Naive thymus-derived CD8-positive, alpha-beta T cell (primary cell): ENCODE measurements at places on chromosomes 16 and 17. TPM values are rescaled to one million over a fixed set of nuclear protein-coding genes. Genes with fewer than 3 reads are reported as not detected.
A peak's percentile ranks its signal among the peaks of the same experiment; 100 is the strongest.

Gene ASPHD1
- not detected for total RNA-seq

Gene KRT39
- not detected for total RNA-seq

Gene WFIKKN2
- not detected for total RNA-seq

Gene GINS2
- total RNA-seq: 0.47 TPM

- peaks cover 49% of the 10 kb centered on the region for H3K4me1 ChIP-seq
- peak within 1 kb of the TSS; percentile 24 for H3K4me3 ChIP-seq
- H3K27me3 ChIP-seq: peaks cover 14% of the 10 kb centered on the region
- DNase-seq: no peak
Measured at GRCh38 chr17:76078860-76079534, at the start of gene ZACN. Gene ZACN (plus strand): TSS chr17:76079182. CDS start chr17:76079265, 83 bp downstream.

GRCh38 chr17:51992864-51993416, 165.6 kb downstream of the CA10 start:
- H3K36me3 ChIP-seq: no peaks in the 10 kb centered on the region
- no peak overlapping the region for H3K4me3 ChIP-seq
- H3K27me3 ChIP-seq: peaks cover 7% of the 10 kb centered on the region
- no peak for DNase-seq
- H3K4me1 ChIP-seq: no peaks in the 10 kb centered on the region

DNA sequence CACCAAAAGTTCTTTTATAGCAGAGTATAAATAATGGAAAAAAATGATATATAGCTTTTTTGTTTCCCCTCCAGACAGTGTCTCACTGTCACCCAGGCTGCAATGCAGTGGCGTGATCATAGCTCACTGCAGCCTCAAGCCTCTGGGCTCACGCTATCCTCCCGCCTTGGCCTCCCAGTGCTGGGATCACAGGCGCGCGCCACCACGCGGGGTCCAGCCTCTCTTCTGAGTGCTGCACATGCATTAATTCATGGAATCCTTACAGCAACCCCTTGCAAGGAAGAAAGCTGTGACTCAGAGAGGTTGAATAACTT, 18.0 kb upstream of the ZNF629 start:
- H3K4me1 ChIP-seq: peaks cover 26% of the 10 kb centered on the region
- H3K4me3 ChIP-seq: peak overlapping the region; percentile 78
- DNase-seq: no peak
- no peaks in the 10 kb centered on the region for H3K27me3 ChIP-seq
- peak overlapping the region; percentile 67 for H3K27ac ChIP-seq
- no peaks in the 10 kb centered on the region for H3K36me3 ChIP-seq

- peaks cover 6% of the 10 kb centered on the region for H3K4me1 ChIP-seq
- H3K27me3 ChIP-seq: no peaks in the 10 kb centered on the region
- H3K27ac ChIP-seq: no peak overlapping the region
- no peak for DNase-seq
- H3K36me3 ChIP-seq: peaks cover 6% of the 10 kb centered on the region
- no peak overlapping the region for H3K4me3 ChIP-seq
Measured at GRCh38 chr17:39071573-39071972, 79.9 kb downstream of the PLXDC1 start.

- no peak for DNase-seq
- no peak within 1 kb of the TSS for H3K4me3 ChIP-seq
Measured at GRCh38 chr17:27800522-27800921, at the start of gene NOS2. Gene NOS2 (minus strand): TSS chr17:27800529. CDS start chr17:27798809, 1,720 bp downstream.

DNA sequence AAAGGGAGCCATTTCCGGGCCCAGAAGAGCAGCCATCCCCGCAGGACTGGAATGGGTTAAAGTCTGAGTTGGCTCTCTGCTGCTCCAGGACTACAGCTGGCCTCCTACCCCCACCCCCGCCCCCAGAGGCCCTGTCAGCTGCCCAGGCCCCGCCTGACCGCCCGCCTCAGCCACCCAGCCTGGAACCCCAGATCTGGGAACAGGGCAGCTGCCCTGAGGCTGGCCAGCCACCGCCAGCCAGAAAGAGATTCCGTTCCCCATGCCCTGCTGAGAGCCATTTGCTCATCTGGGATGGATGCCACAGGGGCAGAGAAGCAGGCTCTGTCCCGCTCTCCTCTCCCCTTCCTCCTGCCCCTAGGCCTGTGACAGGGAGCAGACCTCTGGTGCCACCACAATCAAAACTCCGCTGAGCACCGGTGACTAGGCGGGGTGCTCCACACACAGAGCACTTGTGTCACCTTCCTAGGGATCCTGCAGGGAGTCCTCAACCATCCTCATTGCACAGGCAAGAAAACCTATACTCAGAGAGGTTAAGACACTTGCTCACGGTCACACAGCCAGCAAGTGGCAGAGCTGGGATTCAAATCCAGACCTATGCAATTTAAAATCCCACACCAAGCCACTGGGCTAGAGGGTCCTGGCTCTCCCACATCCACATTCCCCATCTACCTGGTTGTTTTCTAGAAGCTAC, 44.1 kb downstream of the ZNF423 start:
- H3K27ac ChIP-seq: no peak overlapping the region
- H3K27me3 ChIP-seq: no peaks in the 10 kb centered on the region
- H3K4me3 ChIP-seq: no peak overlapping the region
- H3K36me3 ChIP-seq: no peaks in the 10 kb centered on the region
- no peak for DNase-seq

- peaks cover 7% of the 10 kb centered on the region for H3K27me3 ChIP-seq
- H3K36me3 ChIP-seq: peaks cover 8% of the 10 kb centered on the region
- no peak overlapping the region for H3K27ac ChIP-seq
- no peak overlapping the region for H3K4me3 ChIP-seq
- H3K4me1 ChIP-seq: no peaks in the 10 kb centered on the region
Measured at GRCh38 chr17:34726536-34727384, 147.4 kb downstream of the TMEM132E start.

GRCh38 chr16:28098171-28098958, 34.9 kb upstream of the GSG1L start:
- no peaks in the 10 kb centered on the region for H3K27me3 ChIP-seq
- peaks cover 16% of the 10 kb centered on the region for H3K36me3 ChIP-seq
- no peak overlapping the region for H3K4me3 ChIP-seq
- H3K4me1 ChIP-seq: no peaks in the 10 kb centered on the region
- no peak overlapping the region for H3K27ac ChIP-seq

- H3K27me3 ChIP-seq: peaks cover 2% of the 10 kb centered on the region
- no peak overlapping the region for H3K4me3 ChIP-seq
- no peaks in the 10 kb centered on the region for H3K36me3 ChIP-seq
- no peak overlapping the region for H3K27ac ChIP-seq
Measured at GRCh38 chr17:70621566-70621965, 452.2 kb downstream of the KCNJ2 start.

DNA sequence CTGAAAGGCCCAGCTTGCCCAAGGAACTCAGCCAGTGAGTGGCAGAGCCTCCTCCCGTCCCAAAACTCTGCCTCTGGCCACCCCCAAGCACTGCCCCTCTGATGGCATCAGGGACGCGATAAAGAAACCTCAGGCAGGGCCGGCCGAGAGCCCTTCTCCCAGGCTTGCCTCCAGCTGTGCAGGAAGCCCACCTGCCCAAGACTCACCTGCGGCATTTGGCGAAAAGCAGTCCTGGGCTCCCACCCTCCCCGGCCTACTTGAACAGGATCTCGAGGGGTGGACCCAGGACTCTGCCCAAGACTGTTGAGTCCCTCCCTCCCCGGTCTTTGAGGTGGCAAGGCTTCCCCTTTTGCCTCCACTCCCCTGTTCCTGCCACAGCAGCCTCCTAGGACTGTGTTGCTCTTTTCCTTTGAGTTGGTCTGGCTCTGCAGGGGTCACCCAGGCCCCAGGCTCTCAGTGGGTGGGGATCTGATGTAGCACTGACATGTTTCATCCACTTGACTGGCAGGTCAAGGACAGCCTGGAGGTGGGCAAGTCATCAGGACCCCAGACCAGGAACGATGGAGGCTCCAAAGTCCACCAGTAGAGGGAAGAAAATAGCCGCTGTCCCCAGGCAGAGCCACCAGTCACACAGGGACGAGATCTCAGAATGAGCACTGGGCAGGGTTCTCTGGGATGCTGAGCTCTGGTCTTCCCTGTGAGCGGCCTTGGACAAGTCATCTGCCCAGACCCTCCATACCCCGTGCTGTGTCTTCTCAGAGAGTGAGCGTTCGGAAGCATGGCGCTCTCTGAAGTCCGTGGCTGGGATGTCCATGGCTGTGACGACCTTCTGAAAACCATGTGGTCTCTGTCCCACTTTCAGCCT, 111.0 kb upstream of the TNRC6C start:
- H3K27ac ChIP-seq: peak overlapping the region; percentile 9
- DNase-seq: no peak
- H3K27me3 ChIP-seq: no peaks in the 10 kb centered on the region

DNA sequence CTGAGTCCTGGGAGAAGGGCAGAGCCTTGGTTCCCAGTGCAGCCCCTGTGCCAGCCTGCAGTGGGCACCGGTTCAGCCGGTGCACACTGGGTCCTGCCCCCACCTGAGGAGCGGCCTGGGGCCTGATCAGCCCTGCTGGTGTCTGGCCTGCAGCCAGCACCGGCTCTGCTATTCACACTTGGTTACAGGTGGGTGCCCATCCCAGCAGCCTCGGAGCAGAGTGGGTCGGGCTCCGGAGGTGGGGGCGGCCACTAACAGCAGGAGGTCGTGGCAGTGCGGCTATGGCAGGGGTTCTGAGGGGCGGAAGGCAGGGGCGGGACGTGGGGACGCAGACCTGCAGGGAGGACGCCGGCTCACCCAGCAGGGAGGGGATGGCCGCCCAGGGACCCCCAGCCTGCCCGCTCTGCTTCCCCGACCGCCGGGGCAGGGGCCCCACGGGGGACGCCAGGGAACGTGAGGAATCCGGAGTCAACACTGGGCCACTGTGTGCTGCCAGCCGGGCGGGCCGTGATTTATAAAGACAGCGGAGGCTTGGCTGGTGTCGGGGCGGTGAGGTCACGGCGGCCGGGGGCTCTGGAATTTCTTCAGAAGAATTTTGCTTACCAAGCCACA, 20.3 kb downstream of the METRNL start:
- no peaks in the 10 kb centered on the region for H3K36me3 ChIP-seq
- H3K4me1 ChIP-seq: peaks cover 2% of the 10 kb centered on the region
- no peak overlapping the region for H3K27ac ChIP-seq

DNA sequence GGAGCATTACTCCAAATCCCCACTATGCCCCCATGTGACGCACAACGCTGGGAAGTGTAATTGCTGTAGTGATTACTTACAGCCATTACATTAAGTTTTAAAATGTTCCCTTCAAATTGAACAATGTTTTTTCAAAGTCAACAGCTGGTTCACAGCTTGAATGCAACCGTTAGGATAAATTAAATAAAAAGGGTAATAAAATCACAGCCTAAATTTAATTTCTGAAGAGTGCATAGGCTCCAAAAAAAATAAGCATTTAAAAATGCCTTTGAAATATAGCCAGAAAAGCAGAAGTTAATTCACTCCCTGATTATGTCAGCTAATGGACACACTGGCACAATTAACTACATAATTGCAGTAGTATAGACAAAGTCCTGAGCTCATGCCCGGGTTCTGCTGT, 50.5 kb upstream of the KDM8 start:
- no peak overlapping the region for H3K27ac ChIP-seq
- no peaks in the 10 kb centered on the region for H3K36me3 ChIP-seq
- H3K27me3 ChIP-seq: no peaks in the 10 kb centered on the region

- peak overlapping the region; percentile 98 for H3K27ac ChIP-seq
- H3K36me3 ChIP-seq: no peaks in the 10 kb centered on the region
- H3K4me1 ChIP-seq: peaks cover 98% of the 10 kb centered on the region
- no peak for DNase-seq
Measured at GRCh38 chr16:50268352-50268751, 2.0 kb downstream of the ADCY7 start.

GRCh38 chr17:6135996-6136395, 65.8 kb downstream of the WSCD1 start:
- H3K27me3 ChIP-seq: peaks cover 33% of the 10 kb centered on the region
- no peak for DNase-seq
- no peak overlapping the region for H3K4me3 ChIP-seq
- H3K4me1 ChIP-seq: no peaks in the 10 kb centered on the region

DNA sequence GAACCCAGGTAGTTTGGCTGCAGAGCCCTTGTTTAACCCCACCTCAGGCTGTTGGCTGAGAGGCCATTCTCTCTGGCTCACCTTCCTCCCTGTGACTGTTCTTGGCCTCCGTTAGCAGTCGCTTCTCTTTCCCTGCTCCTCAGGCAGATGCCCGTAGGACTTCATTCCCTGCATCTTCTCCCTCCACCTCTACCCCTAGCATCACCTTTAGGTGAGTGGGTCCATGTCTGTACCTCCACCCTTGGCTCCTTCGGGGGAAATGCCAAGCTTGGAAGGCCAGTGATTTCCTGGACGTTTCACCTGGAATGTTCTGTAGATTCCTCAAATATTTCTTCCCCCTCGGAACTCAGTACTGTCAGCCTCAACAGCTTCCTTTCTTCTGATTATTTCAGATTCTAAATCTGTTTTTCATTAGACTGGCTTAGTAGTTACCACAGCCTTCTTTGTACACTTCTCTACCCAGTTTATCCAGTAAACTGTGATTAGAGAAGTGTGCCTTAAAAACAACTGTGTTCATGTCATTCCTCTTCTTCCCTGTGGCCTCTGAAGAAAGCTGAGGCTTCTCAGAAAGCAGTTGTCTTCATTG, 227.9 kb downstream of the MSI2 start:
- no peak overlapping the region for H3K4me3 ChIP-seq
- no peaks in the 10 kb centered on the region for H3K36me3 ChIP-seq
- no peak overlapping the region for H3K27ac ChIP-seq

GRCh38 chr16:70512456-70512855, 10.9 kb downstream of the COG4 start:
- no peak for DNase-seq
- peaks cover 6% of the 10 kb centered on the region for H3K4me1 ChIP-seq
- H3K27me3 ChIP-seq: no peaks in the 10 kb centered on the region
- no peak overlapping the region for H3K4me3 ChIP-seq

DNA sequence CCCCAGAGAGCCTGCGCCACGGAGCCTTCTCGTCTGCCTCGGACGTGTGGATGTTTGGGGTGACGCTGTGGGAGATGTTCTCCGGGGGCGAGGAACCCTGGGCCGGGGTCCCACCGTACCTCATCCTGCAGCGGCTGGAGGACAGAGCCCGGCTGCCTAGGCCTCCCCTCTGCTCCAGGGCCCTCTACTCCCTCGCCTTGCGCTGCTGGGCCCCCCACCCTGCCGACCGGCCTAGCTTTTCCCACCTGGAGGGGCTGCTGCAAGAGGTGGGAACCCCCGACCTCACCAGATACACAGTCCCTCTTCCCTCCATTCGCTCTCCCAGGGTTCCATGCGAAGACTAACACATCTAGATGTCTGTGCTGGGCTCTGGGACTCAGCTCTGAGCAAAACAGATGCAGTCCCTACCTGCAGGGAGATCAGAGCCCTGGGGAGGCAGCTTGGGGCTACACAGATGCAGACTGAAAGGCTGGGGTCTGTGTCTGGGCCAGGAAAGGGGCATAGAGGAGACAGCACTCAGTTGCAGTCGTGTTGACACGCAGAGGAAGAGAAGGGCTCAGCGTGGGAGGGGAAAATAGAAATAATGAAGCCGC, 3.7 kb downstream of the TNK1 start:
- DNase-seq: no peak
- H3K27ac ChIP-seq: peak overlapping the region; percentile 95
- peaks cover 22% of the 10 kb centered on the region for H3K27me3 ChIP-seq
- peak overlapping the region; percentile 91 for H3K4me3 ChIP-seq
- peaks cover 15% of the 10 kb centered on the region for H3K4me1 ChIP-seq
